ENCODE measurements at places on chromosomes 2 and 18.

- no peak for DNase-seq
Measured at GRCh38 chr2:27152796-27153464, 4.1 kb downstream of the TCF23 start.

DNA sequence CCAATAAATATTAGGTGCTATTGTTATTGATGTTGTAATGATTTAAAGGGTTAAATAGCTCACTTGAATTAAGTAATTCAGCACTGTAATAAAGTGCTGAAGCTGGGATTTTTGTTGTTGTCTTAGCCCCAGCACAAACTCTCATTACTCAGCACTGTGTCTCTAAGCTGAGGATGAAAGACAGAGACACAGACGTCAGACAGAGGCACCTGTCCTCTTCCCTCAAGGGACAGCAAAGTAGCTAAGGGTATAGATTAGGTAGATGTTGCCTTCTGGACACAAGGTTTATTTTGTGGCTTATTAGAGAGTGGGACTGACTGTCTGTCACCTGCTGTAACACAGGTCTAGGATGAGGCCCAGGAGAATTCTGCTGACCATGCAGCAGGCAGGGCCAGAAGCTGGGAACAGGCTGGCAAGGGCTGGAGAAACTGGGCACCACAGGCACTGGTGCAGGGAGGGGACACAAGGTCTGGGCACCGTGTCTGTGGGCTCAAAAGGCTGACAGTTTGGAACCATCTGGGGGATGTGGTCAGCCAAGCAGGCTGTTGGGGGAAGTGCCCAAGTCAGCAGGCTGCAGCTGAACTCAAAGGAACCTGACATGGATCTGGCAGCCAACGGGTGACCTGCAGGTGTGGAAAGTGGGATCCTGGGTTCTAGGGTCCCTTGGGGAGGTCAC lies 20.0 kb upstream of the PTPN4 start:
- no peak for DNase-seq

DNA sequence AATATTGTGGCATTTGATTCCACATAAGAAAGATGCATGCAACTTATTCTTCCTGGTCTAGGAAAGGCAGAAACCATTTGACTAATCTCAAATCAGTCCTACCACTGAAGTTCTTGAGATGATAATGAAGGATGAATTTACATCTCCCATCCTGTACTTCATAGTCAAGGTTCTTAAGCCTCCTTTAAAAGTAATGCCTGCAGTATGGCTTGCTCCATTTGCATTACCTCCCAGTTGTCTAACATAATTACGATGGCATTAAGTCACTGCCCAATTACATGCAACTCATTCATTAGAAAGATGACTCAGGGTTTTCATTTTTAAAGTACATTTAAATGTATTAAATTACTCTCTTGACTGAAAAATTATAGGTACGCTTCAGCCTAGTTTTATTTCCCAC lies 32.2 kb downstream of the THADA start:
- no peak for DNase-seq

DNA sequence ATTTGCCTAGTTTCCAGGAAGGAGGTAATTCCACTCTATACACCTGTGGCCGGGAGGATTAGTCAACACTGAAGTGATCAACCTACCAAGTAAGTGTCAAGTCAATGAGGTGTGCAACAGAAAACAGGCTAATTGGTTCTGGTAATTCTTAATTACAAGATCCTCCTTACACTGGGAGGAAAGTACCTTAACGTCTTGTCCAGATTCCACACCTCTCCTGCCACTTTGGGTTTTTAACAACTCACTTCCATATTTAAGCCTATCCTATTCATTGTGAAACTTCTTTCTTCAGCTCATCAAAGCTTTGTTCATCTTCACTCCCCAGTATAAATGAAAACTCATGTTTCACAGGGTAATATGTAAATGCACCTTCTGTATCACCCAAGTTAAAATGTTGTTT lies 22.0 kb upstream of the MAP4K4 start:
- DNase-seq: no peak

- DNase-seq: no peak
Measured at GRCh38 chr2:27170581-27171337, 22.0 kb downstream of the TCF23 start.

DNA sequence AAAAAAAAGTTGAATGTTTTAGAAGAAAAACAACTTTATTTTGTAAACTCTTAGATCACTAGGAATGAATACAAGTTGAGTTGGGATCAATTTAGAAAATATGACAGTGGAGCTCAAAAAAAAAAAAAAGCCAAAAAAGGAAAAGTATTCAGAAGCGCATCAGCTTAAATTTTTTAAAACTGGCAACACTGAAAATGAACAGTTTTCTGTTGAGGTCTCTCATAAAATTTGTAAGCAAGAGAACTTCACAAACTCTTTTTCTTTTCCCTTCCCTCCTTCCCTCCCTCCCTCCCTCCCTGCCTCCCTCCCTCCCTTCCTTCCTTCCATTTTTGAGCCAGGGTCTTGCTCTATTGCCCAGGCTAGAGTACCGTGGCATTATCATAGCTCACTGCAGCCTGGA lies 143.9 kb downstream of the B3GNT2 start:
- no peak for DNase-seq

- no peak for DNase-seq
Measured at GRCh38 chr2:212694398-212694797, 155.8 kb upstream of the ERBB4 start.

DNA sequence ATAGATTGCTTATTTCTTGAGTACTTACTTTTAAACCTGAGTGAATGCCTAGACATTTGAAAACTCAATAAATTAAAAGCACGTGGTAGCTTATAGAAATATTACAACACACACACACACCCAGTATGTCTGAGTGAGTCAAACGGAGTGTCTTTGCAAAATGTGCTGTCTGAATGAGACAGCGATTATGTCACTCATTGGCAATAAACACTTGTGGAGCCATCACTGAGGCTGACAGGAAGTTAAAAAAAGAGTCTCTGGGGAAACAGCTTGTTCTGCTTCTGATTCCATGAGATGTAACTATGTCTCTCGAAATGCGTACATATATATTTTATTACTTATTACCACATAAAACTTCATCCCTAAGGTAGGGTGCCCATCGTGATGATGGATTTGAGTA lies 22.3 kb upstream of the VPS4B start:
- peak; percentile 71 for DNase-seq

GRCh38 chr18:39260565-39260964 lies 1695.0 kb upstream of the CELF4 start:
- DNase-seq: no peak

DNA sequence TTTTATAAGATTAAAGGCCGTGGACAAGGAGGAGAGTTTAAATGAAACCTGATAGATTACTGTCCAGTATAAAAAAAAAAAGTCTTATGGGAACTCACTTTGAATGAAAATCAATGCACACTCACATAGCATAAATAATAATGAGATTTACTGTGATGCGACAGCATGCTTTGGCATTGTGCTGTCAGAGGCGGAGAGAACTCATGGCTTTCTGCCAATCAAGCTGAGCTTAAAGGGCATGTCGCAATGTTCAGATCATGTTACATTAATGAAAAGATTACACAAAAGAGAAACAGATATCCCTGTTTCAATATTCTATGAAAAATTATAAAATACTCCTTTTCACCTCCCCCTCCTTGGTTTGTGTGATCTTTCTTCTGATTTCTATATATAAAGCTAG lies 310.8 kb downstream of the ERBB4 start:
- peak; percentile 11 for DNase-seq

GRCh38 chr2:237995036-237995435 lies 28.2 kb downstream of the UBE2F start:
- DNase-seq: no peak

DNA sequence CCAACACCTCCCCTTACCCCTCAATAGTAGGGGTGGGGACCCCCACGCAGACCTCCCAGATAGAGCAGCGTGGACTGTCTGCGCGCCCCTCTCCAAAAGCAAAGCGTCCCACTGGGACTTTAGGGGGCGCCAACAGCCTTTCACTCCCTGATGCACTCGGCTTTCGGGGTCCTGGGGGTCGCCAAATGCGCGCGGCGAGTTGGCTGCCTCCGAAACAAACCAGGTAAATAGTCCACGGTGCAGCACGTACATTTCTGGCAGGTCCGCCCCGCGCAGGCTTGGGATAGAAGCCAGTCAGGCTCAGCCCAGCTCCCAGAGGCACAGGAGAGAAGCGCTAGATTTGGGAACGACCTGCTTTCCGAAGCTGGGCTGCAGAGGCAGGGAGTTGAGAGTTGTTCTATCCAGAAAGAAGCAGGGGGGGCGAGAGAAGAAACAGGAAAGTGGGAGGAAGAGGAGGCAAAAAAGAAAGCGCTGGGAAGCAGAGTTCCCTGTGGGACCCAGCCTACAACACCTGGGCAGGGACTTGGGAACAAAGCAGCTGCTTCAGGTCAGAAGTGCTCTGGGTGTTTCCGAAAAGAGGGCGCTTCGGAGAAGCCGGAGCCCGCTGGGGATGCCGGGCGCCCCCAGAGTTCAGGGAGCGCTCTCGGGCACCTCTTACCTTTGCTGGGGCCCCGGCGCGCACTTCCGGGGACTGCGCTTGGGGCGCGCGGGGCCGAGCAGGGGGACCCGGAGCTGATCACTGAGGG lies 544 bp downstream of the EVA1A start:
- peak; percentile 55 for DNase-seq

- DNase-seq: no peak
Measured at GRCh38 chr2:45750001-45750400, 98.5 kb downstream of the PRKCE start.

DNA sequence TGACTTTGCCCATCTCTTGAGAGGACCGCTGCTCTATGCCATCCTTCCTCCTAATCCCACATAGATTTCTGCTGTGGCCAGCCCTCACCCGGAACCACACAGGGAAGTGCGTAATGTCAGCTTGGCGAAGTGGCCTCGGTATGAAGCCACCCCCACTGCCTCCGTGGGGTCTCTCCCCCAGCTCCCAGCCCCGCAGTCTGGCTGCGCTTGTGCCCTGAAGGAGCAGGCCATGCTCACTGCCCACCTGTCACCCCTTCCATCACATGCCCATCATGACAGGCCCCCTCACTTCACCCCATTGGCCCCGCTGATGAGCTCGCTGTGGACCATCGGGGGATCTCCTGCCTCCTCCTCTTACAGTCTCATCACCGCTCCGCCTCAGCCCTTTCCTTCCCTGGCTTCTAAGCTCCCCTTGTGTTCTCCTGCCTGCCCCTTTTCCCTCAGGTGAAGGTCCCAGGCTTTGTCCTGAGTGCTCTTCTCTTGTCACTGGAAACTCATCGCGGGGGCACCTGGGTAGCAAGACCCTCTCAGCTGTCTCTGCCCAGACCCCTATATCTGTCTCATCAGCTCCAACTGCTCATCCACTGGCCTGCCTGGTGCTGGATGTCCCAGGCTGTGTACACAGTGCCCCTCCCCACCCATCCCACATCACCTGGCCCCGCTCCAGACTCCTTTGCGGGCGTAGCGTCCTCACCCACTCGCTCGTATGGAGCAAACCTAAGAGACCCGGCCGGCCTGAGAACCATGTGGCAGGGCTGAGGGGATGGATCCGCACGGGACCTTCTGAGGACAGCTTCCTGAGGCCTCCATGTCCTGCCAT lies 81.7 kb downstream of the GLI2 start:
- no peak for DNase-seq

GRCh38 chr18:9987345-9987744 lies 73.5 kb downstream of the VAPA start:
- DNase-seq: no peak

- DNase-seq: no peak
Measured at GRCh38 chr2:11073251-11073650, 82.0 kb upstream of the SLC66A3 start.

DNA sequence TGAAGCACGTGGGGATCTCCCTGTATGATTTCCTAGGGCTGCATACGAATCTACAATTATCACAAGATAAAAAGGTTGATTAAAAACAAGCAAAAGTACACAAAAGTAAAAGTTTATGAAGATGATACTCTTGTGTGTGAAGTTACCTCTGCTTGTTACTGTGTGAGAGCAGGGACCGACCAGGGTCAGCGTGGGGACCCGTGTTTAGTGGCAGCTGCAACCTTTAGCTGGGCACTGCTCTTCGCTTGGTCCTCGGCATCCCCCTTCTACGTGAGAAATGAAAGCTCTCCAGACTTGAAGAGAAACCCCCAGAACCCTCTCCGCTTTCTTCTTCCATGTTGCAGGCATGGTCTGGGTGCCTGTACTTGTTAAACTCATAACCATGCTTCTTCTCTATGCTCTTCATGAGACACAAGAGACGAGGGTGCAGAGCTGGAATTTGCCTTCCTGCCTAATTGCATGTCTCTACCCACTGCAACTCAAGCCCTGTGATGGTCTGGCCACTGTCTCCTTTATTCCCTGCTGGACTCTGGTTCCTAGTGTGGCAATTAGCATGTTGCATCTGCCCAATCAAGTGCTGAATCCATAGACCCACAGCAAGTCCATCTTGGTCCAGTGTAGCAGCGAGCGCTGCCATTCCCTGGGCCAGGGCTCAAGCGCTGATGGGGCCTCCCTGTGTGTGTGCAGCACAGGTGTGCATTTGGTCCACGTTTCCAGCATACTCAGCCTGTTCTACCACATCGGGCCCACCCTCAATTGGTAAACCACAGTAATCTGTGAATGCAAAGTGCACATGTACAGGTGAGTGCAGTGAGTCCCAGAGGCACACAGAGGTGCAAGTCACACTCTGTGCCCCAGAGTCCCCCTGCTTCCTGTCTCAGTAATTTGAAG lies 88.5 kb downstream of the TWIST2 start:
- no peak for DNase-seq

- DNase-seq: peak; percentile 51
Measured at GRCh38 chr2:134402410-134402809, 148.5 kb downstream of the MGAT5 start.

DNA sequence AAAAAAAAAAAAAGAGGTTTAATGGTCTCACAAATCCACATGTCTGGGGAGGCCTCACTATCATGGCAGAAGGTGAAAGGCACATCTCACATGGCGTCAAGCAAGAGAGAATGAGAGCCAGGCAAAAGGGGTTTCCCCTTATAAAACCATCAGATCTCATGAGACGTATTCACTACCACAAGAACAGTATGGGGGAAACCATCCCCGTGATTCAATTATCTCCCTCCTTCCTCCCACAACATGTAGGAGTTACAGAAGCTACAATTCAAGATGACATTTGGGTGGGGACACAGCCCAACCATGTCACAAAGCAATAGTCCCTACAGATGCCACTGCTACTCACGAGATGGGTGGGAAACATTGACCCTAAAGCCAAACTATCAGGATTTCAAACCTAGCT lies 392.7 kb upstream of the ID2 start:
- DNase-seq: no peak

- DNase-seq: no peak
Measured at GRCh38 chr2:156456616-156457015, 20.4 kb downstream of the GPD2 start.

Measured in muscle of arm (tissue), 14 donors.